ENCODE measurements at places on chromosomes 16 and 17. TPM values are rescaled to one million over a fixed set of nuclear protein-coding genes. Genes with fewer than 3 reads are reported as not detected.

DNA sequence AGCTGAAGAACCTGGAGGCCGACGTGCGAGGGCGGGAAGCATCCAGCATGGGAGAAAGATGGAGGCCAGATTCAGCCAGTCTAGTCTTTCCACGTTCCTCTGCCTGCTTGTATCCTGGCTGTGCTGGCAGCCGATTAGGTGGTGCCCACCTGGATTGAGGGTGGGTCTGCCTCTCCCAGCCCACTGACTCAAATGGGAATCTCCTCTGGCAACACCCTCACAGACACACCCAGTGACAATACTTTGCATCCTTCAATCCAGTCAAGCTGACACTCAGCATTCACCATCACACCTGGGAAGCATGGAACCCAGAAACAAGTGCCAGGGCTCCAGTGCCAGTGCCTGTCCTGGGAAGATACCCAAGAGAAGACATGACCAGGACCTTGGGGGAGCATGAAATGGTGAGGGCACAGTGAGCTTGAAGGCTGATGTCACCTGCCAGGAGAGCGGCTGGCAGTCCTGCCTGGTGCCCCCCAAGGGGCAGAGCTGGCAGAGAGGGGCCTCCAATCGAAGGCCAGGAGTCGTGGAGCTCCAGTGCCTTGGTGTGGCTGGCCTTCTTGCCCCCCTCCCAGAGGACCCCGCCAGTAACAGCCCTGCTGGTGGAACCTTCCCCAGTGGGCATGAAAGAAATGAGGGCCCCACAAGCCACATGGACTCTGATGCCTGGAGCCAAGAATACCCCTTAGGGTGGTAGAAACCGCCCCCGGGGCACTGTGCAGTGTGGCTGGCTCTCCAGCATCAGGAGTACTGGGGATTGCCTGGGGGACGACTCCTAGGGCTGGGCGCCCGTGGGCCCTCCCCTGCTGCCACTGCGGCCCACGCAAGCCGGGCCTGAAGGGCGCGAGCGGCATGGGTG is 643 bp upstream of the NPB start:
- no peak overlapping the region for H3K27ac ChIP-seq
- peak overlapping the region; percentile 49 for H3K4me3 ChIP-seq
- DNase-seq, result no peak
- H3K4me1 ChIP-seq, result no peaks in the 10 kb centered on the region
- no peaks in the 10 kb centered on the region for H3K27me3 ChIP-seq

DNA sequence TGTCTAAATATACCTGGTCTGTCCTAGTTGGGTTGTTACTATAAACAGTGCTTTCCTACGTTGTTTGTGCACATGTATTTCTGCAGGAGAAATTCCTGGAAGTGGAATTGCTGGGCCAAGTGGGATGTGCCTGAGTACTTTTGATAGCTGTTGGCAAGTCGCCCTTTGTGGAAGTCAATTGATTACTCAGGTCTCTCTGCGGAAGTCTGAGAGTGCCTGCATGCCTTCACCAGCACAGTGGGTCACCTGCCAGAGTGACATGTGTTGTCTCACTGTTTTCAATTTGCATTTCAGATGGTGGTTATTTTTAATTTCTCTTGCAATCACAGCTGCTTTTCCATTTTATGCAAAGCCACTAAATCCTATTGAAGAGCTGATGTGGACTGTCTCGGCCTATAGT is 2.3 kb upstream of the MVD start:
- no peak overlapping the region for H3K27ac ChIP-seq
- no peaks in the 10 kb centered on the region for H3K4me1 ChIP-seq
- no peak overlapping the region for H3K4me3 ChIP-seq
- H3K36me3 ChIP-seq, result no peaks in the 10 kb centered on the region
- H3K27me3 ChIP-seq, result no peaks in the 10 kb centered on the region
- no peak for DNase-seq

DNA sequence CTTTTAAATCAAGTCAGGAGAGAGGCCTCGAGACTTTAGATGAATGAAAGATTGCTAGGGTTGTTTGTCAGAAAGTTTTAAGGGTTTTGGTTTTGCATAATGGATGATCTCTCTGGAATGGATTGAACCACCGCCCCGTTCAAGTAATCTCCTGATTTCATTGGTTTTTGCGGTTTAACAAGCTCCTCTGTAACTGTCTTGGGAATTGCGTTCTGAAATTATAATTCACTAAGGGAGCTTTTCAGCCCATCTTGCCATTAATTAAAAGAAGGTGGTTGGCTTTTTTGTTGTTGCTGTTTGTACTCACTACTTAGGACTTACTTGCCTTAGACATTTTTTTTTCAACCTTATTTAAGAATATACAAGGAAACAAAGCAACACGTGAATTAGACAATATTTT is 8.8 kb downstream of the HS3ST4 start:
- H3K27me3 ChIP-seq, result no peaks in the 10 kb centered on the region
- H3K4me3 ChIP-seq, result no peak overlapping the region
- H3K36me3 ChIP-seq, result no peaks in the 10 kb centered on the region
- DNase-seq, result no peak

- H3K36me3 ChIP-seq, result no peaks in the 10 kb centered on the region
- DNase-seq, result no peak
- no peak overlapping the region for H3K4me3 ChIP-seq
- peak overlapping the region; percentile 93 for H3K27ac ChIP-seq
Observed at GRCh38 chr16:75256696-75257343, 5.4 kb upstream of the BCAR1 start.

DNA sequence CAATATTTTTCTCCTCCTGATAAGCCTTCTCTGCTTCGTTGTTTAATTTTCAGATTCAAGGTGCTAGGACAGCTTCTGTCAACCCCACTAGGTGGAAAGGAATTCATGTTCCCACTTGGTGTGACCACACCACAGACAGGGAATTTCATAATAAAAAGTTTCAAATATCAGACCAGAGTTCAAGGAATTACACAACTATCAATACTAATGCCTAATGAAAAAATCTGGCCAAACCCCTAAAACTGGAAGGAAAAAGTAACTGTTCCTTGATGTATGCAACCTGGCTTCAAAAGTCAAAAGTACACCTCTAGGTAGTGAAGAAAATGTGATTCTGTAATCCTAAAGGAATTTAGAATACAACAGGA is 87.8 kb upstream of the CORO6 start:
- H3K27ac ChIP-seq, result no peak overlapping the region
- no peaks in the 10 kb centered on the region for H3K36me3 ChIP-seq
- H3K4me1 ChIP-seq, result no peaks in the 10 kb centered on the region
- no peak for DNase-seq
- no peaks in the 10 kb centered on the region for H3K27me3 ChIP-seq

DNA sequence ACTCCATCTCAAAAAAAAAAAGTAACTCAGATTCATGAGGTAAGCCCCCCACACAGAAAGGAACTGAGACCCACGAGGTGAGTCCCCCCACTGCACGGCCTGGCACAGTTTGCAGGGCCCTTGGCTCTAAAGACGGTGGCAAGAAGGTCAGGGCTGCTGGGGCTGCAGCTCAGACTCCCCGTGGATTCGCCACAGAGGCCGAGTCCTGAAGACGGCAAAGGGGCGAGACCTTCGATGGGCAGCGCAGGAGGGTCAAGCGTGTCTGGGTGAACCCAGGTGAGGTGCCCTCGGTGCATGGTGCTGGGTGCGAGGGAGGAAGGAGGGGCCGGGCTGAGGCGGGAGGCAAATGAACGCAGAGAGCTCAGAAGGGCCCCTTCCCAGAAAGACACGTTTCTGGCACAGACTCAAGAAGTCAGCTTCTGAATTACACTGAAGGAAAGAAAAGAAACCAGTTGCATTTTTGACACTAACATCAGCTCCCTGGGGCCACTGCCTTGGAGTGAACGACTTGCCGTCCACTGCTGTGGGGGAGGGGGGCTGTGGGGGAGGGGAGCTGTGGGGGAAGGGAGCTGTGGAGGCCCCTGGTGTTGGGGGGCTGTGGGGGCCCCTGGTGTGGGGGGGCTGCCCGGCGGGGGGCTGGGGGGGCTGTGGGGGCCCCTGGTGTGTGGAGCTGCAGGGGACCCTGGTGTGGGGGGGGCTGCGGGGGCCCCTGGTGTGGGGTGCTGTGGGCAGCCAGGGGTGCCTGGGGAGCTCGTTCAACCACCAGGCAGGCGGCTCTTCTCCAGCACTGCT is 69.8 kb upstream of the METRNL start:
- DNase-seq, result no peak
- no peaks in the 10 kb centered on the region for H3K27me3 ChIP-seq
- no peak overlapping the region for H3K4me3 ChIP-seq
- H3K27ac ChIP-seq, result no peak overlapping the region
- no peaks in the 10 kb centered on the region for H3K4me1 ChIP-seq
- H3K36me3 ChIP-seq, result no peaks in the 10 kb centered on the region

DNA sequence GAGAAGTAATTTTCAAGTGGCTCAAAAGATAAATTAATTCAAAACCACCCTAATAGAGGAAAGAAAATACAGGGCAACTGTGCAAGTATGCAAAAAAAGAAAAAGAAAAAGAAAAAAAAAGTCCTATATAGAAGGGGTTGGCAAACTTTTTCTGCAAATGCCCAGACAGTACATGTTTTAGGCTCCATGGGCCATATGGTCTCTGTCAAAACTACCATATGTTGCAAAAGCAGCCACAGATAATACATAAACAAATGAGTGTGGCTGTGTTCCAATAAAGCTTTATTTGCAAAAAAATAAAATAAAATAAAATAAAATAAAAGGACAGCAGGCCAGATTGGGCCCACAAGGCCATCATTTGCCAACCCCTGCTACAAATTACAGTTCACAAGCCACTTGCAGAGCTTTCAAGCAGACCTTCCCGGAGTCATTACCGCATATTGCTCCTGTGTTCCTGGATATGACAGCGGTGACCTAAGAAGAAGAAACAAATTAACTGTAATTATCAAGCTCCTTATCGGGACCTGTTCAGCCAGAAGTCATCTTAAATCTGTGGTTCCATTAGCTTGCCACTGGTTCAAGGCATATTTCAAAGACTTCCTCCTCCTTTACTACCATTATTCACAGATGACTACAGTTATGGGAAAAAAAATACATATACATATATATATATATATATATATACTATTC is 15.9 kb downstream of the ZC3H7A start:
- H3K4me1 ChIP-seq, result peaks cover 6% of the 10 kb centered on the region
- peak overlapping the region; percentile 96 for H3K27ac ChIP-seq
- no peaks in the 10 kb centered on the region for H3K27me3 ChIP-seq
- no peak for DNase-seq
- H3K4me3 ChIP-seq, result no peak overlapping the region

PRKCA gene
- 6.6 TPM for total RNA-seq

FOXO3B gene
- 13.9 TPM for total RNA-seq

HOXB6 gene
- total RNA-seq, result 1.0 TPM

CCDC200 gene
- total RNA-seq, result not detected

Data from breast epithelium (tissue), 4 donors.